ENCODE measurements at places on chromosomes 2 and 18. TPM values are rescaled to one million over a fixed set of nuclear protein-coding genes. Genes with fewer than 3 reads are reported as not detected.
A peak's percentile ranks its signal among the peaks of the same experiment; 100 is the strongest.

Gene INPP4A
- total RNA-seq = 7.9 TPM

- peak; percentile 84 for DNase-seq
Measured at GRCh38 chr18:74499633-74500032, 3.5 kb downstream of the CNDP2 start.

DNA sequence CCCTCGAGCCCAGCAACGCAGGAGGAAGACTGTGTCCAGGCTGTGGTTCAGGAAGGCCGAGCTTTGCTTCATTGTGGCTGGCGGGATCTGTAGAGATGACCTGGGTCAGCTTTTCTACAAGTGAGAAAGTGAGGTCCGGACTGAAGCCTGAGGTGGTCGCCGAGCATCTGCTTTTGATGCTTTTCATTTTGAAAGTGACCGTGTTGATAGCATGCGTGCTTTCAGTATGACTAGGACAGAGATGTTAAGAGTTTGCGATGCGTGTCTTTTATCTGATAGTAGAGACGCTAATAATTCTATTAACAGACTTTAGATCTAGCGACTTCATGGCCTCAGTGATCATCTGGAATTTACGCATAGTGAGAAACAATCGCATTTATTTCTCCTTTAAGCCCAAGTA lies 28.1 kb downstream of the CTDP1 start:
- DNase-seq = no peak

Gene PAIP2B
- total RNA-seq = 2.6 TPM

DNA sequence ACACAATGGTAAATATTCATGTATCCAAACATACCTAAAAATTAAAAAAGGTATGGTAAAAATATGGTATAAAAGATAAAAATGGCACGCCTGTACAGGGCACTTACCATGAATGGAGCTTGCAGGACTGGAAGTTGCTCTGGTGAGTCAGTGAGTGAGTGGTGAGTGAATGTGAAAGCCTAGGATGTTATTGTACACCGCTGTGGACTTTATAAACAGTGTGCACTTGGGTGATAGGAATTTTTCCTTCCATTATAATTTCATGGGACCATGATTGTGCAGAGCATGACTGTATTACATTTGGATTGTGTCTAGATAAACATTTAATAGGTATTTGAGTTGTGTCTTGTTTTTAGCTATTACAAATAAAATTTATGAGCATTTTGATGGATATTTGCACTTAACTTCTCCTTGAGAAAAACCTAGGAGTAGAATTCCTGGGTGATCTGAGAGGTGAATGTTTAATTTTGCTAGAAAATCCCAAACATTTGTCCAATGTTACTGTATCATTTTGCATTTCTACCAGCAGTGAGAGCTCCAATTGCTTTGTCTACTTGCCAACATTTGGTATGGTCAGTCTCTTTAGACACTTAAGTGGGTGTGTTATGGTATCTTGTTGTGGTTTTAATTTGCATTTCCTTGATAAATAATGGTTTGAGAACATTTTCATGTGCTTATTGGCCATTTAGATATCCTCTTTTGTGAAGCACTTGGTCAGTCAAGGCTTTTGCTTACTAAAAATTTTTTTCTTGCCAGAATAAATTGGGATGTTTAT lies 81.7 kb downstream of the BCL2L11 start:
- no peak for DNase-seq

GRCh38 chr2:99679518-99679917 lies 189.7 kb upstream of the REV1 start:
- DNase-seq = no peak

Gene YES1
- total RNA-seq = not detected

Gene GTF2A1L
- total RNA-seq = not detected

DNA sequence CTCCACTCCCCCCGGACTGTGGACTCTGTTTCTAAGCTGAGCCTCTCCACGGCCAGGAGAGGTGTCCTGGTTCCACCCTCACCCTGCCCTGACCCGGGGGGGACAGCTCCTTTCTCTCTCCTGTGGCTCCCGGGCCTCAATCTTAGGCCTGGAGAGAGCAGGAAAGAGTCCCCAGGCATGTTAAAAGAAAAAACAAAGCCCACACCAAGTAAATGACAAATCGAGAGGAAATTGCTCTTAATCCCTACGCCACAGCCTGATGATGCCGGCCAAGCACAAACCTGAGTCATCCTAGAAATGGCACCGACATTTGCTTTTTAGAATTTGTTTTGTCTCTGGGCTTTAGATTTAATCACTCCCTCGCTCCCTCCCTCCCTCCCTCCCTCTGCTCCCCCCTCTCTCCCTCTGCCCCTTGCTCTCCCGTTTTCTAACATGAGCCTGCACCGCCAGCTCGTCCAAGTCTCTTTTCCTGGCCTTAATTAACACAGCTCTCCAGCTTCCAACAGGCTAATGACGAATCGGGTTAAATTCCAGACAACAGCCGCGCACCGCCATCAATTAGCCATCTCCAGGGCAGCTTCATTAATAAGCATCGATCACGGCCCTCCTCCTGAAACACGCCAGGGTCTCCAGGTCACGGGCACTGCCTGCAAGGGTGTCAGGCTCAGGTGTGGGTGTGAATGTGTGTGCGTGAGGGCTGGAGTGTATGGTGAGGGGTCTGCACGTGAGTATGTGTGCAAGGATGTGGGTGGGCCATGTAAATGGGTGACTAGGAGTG lies 230.8 kb downstream of the CELF4 start:
- DNase-seq = no peak

Gene AKAIN1
- total RNA-seq = not detected

GRCh38 chr18:35782926-35783325 lies 189.6 kb upstream of the RMP24 start:
- DNase-seq = no peak

Gene ABCA12
- total RNA-seq = not detected

GRCh38 chr2:62660582-62661262 lies 44.8 kb upstream of the EHBP1 start:
- no peak for DNase-seq

DNA sequence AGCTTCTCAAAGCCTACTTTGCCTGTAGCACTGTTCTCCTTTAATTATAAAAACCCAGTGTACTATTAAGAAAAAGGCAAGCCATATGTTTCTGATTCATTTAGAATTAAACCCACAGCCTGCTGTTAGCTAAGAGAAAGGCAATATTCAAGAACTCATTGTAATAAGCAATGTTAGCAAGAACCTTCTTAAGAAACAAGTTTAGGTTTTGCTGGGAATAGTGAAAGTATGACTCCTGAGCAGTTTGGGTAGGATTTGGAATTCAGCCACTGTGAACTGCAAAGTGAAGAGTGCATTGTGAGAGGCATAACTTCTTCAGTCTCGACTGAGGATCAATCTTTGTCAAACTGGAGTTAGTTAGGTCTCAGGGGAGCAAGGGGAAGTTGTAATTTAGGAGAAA lies 206.5 kb upstream of the NT5C1B start:
- DNase-seq = no peak

DNA sequence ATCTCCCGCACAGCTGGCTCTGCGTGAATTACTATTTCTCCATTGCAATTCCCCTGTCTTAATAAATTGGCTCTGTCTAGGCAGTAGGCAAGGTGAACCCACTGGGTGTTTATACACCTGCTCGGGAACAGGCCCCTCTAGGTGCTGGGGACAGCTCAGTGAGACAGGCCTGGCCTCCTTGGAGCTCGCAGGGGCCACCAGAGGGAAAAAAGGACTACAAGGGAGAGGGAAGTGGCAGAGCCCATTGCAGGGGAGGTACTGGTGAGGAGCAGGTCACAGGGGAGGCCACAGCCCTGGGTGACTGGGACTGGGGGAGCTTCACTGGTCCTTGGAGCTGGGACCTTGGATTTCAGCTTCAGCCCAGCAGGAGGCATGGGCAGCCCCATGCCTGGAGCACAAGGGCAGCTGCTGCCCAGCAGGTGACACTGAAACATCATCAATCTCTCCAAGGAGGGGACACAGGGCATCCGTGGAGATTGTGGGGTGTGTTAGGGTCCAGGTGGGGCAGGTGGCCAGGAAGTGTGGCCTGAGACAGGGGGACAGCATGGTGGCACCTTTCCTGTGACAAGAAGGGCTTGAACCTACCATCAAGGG lies 31.2 kb downstream of the NGEF start:
- no peak for DNase-seq

Gene HS1BP3
- 10.6 TPM for total RNA-seq

DNA sequence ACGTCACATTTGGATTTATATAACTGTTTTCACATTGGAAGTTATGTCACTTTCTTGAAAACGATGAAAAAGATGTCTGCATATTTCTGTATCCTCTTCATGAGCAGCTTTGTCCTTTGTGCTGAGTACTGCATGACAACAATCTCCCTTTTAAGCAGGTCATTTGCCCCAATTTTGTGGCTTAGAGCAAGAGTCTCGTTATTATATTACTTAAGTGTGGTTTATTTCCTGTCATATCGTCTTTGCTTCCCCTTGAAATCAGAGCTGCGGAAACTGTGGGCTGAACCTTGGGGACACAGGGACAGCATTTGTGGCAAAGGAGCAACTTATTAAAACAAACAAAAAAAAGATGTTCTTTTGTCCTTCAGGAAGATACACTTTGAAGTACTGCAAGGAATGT lies 254.0 kb upstream of the DSEL start:
- DNase-seq = no peak

- no peak for DNase-seq
Measured at GRCh38 chr2:105777031-105777482, 32.3 kb downstream of the NCK2 start.

Gene DNAJC5G
- not detected for total RNA-seq

Gene GCKR
- total RNA-seq = not detected

DNA sequence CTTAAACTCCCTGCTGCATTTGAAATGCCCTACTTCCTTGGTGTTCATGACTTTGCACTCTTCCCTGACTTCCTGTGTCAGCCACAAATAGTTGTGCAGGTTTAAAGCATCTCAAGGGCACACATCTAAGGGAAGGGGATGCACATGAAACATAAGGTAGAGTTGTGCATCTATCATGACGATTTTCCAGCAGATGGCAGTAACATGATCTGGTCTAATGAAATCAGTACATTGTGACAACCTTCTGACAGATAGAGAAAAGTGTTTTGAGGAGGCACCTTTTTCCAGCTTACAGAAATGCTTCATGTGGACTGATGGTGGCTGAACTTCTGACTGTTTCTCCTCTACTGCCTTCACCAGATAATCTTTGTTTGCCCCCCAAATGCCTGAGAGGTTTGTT lies 238.9 kb downstream of the XIRP2 start:
- DNase-seq = peak; percentile 41

- no peak for DNase-seq
Measured at GRCh38 chr18:59228351-59228750, 8.4 kb downstream of the GRP start.

Gene ABCB11
- not detected for total RNA-seq

GRCh38 chr2:230672836-230673235 lies 39.8 kb upstream of the CAB39 start:
- DNase-seq = no peak

Gene ANKRD29
- total RNA-seq = not detected

DNA sequence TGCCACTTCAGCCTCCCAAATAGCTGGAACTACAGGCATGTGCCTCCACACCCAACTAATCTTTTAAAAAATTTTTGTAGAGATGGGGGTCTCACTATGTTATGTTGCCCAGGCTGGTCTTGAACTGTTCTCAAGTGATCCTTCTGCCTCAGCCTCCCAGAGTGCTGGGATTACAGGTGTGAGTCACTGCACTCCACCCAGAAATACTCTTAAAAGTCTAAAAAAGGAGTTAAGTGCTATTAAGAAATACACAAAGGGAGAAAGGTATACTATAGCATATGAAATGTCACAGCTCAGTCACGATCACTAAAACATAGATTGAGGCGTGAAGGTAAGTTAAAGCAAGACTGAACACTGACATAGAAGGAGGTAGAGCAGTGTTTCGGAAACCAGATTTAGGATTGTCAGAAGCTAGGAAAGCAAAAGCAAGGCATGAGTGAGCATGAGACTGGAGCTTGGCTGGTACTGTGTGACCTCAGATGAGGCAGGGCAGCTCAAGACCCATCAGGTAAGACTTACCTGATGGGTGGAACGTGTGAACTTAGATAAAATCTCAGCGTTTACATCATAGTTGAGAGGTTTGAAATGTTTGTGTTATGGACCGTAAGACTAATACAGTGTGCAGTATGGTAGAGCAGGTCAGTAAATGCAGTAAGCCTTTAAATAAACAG lies 9.2 kb downstream of the CCNYL1 start:
- no peak for DNase-seq

- DNase-seq = peak; percentile 68
Measured at GRCh38 chr2:103161456-103162289, 399.8 kb downstream of the TMEM182 start.

Gene CHRNG
- not detected for total RNA-seq

DNA sequence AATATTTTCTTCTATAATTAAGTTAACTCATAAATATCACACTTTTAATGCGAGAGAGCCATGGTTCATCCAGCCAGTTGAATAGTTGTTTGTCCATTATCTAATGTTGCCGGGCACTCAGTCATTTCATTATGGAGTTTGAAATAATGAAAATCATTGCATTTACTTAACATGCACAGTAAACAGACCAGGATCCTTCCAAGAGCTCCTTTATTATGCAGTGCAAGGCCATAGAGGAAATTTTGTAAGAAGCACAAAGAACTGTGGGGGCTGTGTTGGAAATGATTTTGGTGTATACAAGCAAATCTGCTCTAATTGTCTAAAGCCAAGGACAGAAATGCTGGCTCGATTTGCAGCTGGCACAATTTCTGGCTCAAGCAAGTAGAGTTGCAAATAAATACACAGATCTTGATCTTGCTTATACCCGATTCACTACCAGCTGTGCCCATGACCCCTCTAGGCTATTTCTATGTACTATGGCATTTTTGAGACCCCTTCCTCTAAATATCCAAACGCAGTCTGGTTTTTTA lies 400.3 kb upstream of the HNRNPA3 start:
- no peak for DNase-seq

Gene MYCN
- not detected for total RNA-seq

DNA sequence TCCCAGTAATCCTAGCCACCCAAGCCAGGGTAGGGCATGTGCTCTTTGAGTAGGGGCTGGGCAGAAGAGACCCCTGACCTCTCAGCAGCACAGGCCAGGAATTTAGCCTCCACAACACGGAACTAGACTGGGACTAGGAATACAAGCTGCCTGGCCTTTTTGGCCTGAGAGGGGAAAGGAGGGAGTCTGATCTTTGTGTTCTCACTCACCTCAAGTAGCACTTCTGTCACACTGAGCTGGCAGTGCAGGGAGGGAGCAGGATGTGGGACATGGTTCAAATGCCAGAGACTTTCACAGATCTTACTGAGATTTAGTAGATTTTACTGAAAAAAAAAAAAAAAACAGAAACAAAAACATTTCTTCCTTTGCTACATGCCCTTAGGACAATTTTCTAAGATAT lies 395.2 kb downstream of the CMPK2 start:
- no peak for DNase-seq

Gene ADRA2B
- not detected for total RNA-seq

DNA sequence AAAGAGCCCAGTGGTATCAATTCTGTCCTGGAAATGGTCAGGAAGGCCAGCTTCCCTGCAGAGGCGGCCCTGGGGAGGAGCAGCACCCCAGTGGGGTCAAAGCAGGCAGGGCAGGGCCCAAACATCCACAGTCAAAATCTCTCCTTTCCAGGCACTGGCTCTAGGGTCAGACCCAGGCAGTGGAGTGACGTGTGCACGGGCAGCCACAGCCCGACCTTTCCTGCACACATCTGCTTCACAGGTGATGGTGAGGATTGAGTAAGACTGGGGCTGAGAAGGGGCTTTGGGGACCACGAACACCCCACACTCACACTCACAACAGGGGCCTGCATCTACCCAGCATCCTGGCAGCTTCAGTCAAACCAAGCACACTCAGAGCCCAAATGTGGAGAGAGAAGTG lies 97.8 kb upstream of the GLI2 start:
- DNase-seq = no peak

GRCh38 chr18:26706911-26707351 lies 158.6 kb downstream of the AQP4 start:
- DNase-seq = no peak

Gene TMEM18
- total RNA-seq = 46.1 TPM

GRCh38 chr2:125796784-125797183 lies 859.2 kb upstream of the GYPC start:
- DNase-seq = no peak
